ENCODE measurements at places on chromosomes 2 and 18.

- no peak for DNase-seq
Measured at GRCh38 chr2:240498171-240498957, 59.4 kb downstream of the ANKMY1 start.

DNA sequence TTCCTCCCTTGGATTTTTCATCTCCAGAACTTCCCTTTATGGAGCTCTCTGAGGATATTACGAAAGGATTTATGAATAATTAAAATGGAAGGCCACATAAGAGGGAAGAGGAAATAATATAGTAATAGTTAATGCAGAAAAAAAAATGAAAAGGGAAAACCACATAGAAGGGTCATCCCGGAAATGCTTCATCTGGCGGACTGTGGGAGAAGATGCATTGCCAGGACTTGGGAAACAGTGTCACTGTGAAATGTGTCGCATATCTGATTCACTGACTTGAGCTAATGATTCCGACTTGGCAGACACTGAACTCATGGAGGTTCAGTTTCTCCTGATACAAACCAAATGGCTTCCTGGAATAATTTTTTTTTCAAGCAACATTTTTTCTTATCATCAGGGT lies 129.9 kb upstream of the RMP24 start:
- no peak for DNase-seq

GRCh38 chr2:237726401-237726830 lies 72.2 kb upstream of the RBM44 start:
- no peak for DNase-seq

DNA sequence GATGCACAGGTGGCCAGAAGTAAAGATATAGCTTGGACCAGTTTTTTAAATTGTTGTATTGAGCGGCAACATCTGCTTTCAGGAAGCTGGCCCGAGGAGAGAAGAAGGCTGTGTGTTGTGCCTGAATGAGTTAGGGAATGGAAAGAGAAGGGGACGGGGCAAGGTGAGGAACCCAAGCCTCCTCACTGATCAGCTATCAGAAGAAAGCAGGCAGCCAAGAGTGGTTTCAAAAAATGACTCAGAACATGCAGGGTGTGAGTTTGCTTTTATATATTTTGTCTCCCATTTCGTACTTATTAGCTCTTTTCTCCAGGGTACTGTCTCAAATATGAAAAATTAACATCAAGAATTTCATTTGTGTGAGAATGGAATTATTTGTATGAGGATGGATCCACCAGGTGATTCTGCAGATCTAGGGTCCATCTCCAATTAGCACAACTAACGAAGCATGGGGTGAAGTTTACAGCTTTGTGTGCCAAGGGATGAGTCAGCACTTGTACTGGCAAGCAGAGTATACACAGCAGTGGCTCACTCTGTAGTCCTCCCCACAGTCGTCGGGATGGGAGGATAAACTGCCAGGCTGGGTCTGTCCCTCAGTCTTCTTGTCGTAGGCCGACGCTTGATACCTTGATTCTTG lies 175.7 kb downstream of the PIEZO2 start:
- DNase-seq, result no peak

DNA sequence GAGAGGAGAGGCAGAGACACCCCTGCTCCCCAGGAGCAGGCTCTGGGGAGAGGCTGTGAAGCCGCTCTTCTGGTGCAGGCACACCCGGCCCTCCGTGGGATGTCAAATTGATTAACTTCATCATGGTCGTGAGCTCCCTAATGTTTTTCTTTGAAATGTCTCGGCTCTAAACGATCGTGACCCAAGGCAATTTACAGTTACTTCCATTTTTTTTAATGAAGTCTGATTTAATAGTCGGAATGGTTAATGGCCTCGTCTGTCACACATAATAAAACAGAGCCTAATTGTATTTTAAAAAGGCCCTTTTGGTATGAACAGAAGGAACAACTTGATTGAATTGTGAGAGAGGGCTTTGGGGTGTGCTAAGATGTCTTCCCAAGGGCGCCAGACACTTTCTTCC lies 130.2 kb downstream of the SMAD2 start:
- DNase-seq, result no peak

- no peak for DNase-seq
Measured at GRCh38 chr2:69114534-69114933, 101.6 kb downstream of the ANTXR1 start.

DNA sequence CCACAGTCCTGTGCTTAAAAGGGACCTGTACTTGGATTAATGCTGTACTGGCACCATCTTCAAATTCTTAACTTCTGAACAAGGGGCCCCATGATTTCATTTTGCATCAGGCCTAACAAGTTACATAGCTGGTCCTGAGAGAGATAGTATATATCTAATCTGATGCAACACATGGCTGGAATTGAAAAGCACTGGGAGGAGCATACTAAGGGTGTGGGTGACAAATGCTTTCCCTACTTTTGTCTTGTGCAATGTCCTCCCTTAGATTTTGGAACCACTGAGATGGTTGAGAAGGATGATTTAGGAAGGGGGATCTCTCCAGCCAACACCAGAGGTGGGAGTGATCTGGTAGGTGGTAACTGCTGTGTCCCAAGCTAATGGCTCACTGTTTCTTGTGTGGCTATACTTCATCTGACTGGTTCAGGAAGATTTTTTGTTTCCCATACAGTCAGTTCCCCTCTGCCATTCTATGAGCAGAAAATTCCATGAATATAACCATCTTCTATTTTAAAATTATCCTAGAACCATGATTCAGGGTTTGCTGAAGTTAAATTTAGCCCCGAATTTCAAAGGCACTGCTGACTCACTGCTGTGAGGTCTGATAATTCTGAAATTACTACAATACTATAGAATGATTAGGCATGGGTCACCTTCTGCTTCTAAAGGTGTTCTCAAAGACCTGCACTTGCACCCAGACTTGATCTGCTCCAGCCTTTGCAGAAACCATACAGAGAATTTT lies 108.3 kb upstream of the NCKAP5 start:
- no peak for DNase-seq

DNA sequence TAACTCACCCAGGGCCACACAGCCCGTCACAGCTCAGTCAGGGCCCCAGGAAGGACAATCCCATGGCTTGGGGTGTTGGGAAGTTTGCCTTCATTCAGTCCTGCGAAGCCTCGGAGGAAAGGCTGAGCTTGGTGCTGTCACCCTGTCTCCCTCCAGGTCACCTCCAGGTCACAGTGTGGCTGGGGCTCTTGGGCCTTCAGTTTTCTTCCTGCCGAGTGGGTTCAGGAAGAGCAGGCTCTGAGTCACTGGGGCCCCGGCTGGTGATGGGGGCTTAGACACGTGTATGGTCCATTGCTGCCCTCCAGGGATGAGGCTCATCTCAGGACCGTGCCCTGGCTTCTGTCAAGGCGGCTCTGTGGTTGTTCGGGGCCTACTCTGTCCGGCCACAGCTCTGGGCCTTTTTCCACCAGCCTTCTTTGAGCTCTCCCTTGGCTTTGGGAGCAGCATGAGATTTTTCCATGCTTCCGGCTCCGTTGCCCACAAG lies 118.6 kb downstream of the INHBB start:
- no peak for DNase-seq

DNA sequence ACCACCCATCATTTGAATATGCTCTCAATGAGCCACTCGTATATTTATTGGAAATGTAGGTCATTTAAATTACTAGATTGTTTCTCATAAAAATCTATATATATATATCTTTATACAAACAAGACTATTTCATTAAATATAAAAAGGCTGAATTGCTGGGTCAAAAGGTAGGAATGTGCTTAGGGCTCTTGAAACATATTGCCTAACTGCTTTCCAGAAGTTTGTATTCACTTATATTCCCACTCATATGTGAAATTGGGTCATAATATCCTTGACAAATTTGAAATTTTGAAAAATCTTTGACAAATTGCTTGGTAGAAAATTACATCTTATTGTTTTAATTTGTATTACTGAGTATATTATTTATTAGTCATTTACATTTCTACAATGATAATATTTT lies 999.8 kb upstream of the CDH2 start:
- no peak for DNase-seq

DNA sequence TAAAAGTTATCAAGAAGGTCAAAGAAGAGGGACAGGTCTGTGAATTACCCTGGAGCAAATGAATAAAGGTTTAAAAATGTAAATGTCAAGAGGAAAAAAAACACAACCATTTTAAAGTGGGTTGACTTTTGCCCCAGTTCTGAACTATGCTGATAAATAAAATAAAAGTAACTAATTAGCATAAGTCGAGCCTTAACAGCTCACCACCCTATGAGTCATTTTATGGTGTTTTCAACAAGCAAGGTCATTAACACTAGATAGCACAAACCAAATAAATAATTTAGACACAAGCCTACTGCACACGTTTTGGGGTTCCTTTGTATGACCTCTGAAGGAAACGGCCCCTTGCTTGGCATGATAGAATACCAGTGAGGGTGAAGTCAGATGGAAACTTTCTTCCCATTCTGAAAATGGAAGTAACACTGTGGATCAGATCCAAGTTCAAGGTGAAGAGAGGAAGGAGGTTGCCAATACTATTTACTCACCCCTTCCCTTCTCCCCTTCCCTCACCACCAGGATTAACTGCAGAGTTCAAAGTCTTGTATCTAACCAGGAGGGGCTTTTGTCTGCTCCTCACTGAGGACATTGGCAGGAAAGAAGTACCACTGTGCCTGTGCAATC lies 380.0 kb upstream of the ACVR2A start:
- DNase-seq, result no peak

DNA sequence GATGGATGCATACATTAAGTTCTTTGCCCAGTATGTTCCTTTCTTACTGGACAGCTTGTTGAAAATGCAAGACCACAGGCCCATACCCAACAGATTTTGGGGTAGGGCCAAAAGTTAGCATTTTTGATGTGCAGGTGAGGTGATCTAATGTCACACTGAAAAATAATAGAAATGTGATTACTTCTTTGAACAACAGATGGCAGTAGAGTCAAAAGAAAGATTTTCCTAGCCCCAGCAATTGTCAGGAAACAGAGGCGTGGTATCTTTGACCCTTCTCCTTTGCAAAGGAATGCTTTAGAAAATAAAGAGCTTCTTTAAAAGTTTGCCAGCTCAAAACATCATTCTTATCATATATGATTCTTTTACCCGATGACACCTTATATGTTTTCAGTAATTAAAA lies 343.6 kb upstream of the SYT4 start:
- peak; percentile 15 for DNase-seq

DNA sequence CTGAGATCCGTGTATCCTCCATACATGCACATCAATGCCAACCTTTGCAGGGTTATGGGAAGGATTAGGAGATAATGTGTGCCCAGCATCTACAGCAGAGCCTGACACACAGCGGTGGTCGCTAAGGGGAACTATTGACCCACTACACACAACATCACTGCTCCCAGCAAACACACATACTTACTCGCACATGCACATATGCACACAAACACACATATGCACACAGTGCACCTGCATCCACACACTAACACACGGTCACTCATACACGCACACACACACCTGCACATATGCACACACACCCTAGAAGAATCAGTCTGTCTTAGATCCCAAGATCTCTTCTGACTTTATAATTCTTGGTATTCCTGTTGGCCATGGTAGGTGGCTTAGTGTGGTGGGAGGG lies 118.3 kb downstream of the GYPC start:
- DNase-seq, result no peak

DNA sequence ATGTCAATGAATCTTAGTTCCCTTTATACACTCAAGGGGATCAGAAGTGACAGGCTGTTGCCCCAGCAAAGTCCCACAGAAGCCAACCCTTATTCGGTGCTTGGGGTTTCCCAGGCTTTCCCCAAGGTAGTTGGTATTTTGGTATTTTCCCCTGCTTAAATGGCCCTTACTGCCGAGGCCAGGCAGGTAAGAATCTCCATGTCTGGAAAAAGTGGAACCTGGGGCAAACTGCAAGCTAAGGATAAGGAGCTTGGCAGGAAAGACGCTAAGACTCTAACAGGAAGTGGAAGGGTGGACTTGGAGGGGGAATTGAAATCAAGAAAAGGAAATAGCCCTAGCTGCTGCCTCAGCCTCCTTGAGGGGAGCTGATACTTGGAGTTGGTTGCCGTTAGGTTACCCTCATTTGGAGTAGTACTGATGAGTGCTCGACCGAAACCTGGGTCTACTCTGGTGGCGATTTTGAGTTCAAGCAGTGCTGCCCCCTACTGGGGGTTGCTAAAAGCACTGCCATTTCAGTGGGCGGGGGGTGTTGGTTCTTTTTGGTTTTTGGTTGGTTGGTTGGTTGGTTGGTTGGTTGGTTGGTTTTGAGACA lies 3.3 kb upstream of the GPBAR1 start:
- peak; percentile 73 for DNase-seq

DNA sequence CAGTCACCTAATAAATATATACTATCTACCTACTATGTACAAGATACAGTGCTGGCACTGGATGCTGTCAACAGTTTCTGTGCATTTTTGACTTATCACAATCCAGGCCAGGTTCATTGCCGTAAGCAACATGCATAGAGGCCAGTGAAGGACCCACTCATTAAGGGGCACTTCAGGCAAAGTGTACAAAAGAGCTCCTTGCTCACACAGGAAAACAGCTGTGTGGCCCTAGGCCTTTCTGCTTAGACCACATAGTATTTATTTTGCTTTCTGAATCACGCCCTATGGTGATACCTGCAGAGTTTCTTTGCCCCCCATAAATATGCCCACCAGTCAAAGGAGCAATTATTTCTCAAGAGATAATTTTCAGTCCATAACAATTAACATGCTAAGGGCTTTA lies 39.6 kb upstream of the STAT4 start:
- no peak for DNase-seq

DNA sequence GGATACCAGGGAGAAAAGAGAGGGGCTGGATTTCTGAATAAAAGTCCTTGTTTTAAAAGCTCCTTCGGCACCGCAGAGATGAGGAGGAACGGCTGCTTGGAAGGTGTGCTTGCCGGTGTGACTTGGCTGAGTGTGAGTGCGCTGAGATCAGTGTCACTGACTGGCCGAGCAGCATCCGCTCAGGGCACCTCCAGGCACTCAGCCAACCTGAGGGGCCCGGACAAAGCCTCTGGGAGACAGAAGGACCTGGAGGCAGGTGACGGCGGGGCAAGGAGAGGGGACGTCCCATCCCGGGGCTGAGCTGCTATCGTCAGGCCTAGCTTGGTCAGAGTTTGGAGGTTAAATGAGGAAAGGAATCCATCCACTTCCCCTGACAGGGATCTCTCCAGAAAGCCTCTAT lies 16.8 kb upstream of the ALLC start:
- DNase-seq, result no peak

- DNase-seq, result no peak
Measured at GRCh38 chr2:212142631-212143030, 396.0 kb downstream of the ERBB4 start.

DNA sequence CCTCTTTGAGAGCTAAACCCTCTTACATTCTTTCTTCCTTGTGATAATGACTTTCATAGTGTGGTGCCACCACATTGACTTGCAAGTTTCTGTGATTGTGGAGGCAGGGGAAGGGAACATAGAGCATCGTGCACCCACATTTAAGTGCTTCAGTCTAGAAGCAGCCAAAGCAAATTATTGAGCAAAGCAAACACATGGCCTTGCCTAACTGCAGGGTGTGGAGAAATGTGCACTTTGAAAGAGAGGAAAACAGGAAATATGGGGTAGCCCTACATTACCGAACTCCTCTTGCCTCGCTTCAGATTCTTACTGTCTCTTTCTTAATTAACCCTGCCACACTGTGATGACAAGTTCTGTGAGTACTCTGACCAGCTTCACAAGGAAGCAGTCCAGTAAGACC lies 814.6 kb downstream of the SLC4A3 start:
- no peak for DNase-seq
